ENCODE measurements at places on chromosomes 5 and 9.

GRCh38 chr9:125747053-125747764 is at the start of gene PBX3:
Gene PBX3 (plus strand): TSS chr9:125747373.
- peak; percentile 9 for DNase-seq

DNA sequence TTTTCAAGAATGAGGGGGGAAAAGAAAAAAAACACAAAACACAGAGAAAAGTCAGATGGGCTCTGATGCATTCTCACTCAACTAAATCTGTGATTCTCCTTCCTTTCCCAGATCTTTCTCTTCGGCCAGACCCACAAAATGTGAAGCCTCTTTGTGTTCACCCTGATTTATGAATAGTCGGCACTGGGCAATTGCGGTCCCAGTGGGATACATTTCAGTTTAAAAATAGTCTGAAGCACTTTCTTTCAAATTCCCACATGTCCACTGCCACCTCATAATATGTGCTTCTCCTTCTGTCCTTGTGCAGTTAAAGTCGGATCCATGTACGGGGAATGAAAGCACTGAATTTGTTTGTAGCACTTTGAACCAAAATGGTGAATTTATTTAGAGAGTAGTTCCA is 995.4 kb upstream of the WWC1 start:
- DNase-seq: no peak

DNA sequence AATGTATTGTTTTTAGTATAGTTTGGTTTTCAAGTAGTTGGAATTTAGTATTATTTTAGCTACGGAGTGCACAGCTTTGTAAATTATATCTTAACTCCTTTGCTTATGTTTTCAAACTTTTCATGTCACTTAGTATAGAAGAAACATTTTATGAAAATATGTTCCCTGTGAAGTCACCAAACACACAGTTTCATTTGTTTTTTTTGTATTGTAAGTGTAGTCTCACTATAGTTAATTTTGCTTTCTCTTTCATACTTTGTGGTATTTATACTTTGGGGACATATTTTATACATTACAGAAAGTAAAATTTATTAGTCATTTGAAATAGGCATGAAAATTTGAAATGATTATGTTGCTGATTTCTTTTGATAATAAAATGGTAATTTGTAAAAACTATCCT is 5.0 kb downstream of the CHSY3 start:
- DNase-seq: no peak

DNA sequence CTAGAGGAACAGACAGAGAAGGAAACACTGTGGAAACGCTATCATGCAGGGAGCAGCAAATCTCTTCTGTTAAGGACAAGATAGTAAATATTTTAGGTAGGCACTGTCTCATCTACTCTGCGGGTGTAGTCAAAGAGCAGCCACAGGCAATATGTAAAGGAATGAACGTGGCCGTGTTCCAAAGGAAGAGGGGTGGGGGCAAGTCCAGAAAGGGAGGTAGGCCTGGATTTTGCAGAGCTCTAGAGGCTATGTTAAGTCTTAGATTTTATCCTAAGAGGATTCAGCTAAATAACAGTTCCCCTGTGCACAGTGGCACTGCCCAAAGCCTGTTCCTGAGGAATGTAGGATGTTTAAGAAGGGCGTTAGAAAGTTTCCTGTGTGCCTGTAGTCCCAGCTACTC is 161.6 kb downstream of the ACTL7B start:
- no peak for DNase-seq

DNA sequence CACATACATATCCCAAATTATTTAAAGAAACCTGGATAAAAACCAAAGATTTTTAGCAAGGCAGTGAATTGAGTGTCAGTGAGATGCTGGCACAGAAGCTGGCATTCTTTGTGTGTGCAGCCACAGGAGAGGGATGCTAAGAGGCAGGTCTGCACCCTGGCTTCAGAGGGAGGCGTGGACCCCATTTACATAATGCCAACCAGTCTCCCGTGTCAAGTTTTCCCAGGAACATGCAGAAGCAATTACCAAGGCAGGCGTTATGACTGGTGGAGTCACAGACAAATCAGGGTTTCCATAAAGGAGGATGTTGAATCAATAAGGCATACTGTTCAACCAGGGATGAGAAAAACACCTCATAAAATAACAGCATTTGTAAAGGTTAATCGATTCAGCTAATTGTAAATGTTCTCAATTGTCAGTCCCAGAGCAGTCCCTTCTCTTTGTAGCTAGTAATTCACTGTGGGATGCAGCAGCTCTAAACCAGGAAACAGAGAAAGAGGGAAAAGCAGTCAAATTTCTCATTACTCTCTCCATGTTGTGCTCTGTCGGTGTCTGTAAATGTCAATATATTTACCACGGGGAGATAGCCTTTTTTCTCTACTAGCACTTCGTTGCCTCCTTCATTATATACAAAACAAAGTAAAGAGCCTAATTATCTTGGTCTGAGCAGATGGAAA is 452.4 kb upstream of the GRAMD2B start:
- DNase-seq: no peak

- no peak for DNase-seq
These were observed at the start of gene LIX1 for GRCh38 chr5:97142521-97143254. Gene LIX1 (minus strand): TSS chr5:97142611. CDS start chr5:97142576, 35 bp downstream.

DNA sequence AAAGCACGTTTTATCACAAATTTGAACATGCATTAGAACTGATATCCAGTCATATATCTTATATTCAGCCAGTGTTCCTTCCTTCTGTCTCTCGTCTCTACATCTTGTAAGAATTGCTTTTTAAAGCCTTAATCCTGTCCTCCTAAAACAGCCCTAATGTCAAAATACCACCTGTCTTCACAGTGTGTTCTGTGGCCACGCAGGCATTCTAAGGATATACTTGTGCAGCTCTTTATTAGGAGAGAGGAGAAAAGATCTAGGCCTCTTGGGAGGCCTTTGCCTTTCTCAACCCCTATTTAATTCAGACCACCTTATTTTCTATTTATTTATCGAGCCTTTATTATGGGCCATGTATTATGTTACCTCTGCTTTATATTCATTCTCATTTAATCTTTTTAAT is 78.3 kb downstream of the MAN2A1 start:
- DNase-seq: no peak

DNA sequence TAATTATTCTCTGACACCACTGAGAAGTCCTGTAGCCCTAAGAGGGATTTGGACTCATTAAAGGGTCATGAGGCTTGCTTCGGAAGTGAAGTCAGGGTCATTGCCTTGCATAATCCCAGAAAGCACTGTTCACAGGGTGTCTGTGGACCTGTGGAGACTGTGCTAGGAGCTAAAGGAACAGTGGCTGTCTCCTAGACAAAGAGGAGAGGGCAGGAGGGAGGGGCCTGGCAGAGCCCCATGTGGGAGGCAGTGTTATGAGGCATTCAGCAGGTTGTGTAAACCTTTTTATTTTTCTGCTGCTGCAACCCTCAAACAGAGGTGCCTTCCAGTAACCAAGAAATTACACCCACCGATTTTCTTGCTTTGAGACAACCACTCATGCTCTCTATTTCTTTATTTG is 3.3 kb downstream of the TMEM174 start:
- no peak for DNase-seq

DNA sequence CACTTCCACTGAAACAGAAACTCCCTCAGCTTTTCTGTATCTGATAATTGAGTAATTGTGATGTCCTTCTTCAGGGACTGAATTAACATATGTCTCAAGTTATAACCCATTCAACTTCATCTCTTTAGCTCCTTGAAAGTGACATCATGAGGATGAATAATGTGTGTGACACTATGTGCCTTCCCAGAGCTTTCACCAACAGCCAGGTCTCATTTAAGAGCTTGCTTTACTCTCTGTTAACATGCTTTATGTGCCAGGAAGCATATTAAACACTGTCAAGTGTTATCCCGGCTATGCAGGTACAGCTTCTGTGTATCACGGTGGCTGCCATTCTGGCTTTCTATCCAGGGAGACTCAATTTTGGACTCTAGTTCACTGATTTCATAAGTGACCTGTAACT is 799.9 kb downstream of the CDH12 start:
- DNase-seq: no peak

- DNase-seq: no peak
These were observed 61.3 kb upstream of the IQGAP2 start for GRCh38 chr5:76341651-76342334.

DNA sequence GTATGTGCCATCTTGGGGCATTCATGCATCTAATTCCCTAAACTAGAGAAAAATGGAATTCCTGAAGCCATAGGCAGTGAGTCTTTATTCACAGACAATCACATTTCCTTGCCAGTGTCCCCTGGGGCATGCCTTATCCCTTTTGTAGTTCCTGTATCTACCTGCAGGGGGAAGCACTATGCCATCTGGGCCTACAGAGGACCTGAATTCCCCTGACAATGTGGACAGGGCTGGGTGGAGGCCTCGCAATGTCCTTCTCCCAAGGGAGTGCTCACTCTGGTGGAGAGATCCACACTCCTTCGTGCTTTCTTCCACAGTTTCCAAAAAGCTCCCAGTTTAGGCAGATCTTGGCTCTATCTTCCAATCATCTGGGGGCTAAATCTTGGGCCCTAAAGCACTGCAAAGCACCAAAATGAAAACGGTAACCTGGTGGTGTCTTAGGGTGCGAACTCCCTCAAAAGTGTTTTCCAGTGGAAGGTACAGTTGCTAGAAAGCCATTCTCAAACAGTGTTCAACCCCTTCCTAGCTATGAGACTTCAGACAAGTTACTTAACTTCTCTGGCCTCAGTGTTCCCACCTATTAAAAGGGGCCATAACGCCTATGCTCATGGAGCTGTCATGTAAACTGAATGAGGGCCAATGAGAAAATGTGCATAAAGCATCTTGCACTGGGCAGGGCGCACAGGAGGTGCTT is 17.5 kb downstream of the WHRN start:
- no peak for DNase-seq

- DNase-seq: no peak
These were observed 413.9 kb downstream of the GADD45G start for GRCh38 chr9:90018688-90019087.

All from activated CD4-positive, alpha-beta T cell treated with anti-CD3 and anti-CD28 coated beads, Interleukin-2, amount 50 U/mL, for 24 hours (primary cell).